Stomach (tissue), 19 donors: ENCODE measurements at places on chromosomes 5 and 9. TPM values are rescaled to one million over a fixed set of nuclear protein-coding genes. Genes with fewer than 3 reads are reported as not detected.

DNA sequence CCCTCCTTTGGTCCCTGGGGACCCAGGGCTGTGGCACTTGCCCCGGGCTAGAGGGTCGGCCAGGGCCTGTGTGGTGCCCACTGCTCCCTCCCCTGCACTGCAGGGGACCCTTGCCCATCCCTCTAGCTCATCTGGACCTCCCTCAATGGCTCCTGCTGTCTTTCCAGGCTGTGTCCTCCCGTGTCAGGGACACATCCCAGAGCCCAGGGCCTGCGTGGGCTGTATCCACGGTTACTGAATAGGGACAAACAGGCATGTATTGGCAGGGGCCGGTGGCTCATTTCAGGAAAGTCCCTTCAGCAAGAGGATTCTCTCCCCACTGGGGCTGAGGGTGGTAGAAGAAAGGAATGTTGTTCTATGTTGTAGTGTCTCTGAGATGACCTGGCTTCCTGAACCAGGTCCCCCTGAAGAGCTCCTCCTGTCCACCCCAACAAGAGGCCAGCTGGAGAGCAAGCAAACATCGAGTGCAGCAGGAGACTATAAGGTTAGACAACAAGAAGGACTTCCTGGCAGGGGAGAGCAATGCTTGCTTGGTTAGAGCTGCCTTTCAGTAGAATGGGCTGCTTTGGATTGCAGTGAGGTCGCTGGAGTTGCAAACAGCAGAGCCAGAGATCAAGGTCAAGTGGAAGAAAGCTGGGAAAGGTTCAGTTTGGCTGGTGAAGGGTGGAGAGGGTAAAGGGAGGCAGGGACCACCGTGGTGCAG, 1.0 kb upstream of the CRB2 start:
- DNase-seq = no peak

GRCh38 chr5:150224483-150225027, 34.7 kb downstream of the SLC6A7 start:
- no peak for DNase-seq

- DNase-seq = no peak
Observed at GRCh38 chr9:137765536-137765935, 112.0 kb upstream of the CACNA1B start.

GRCh38 chr9:4859035-4859434, 66.3 kb downstream of the RCL1 start:
- DNase-seq = no peak

GRCh38 chr5:20610681-20611080, 622.7 kb upstream of the CDH18 start:
- peak; percentile 56 for DNase-seq

DNA sequence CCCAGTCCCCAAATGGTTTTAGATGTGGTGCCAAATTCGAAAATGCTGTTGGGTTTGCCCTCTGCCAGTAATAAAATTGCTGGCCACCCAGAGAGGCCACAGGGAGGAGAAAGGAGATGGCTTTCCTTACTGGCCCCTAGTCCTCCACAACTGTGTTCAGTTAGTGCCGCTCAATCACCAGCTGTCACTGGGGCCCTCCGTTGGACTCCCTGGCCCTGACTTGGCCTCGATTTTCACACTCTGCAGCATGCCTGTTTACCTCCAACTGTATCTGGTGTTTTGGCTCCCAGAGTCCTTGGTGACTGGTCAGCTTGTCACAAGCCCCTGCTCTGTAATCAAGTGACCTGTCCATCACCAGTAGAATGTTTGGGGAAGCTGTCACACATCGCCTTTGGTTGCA, 97.8 kb downstream of the PAPPA start:
- DNase-seq = no peak

DNA sequence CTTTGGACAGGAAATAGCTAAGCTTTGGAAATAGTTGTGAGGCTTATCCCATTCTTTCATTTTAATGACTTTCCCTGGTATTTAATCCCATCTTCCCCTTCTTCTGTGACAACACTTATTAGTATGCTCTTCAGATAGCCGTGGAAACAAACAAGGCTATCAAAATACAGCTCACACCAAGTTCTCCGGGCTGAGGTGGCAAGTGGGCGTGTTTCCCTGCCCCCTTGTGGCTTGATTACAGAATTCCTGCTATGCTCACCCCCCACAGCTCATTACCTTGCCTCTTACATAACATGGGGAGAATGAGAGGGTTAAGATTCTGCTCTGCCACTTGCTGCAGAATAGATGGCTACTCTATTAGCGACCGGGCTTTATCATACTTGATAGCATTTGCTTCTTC, 437.1 kb upstream of the TLE4 start:
- DNase-seq = no peak

GRCh38 chr9:122125509-122126330, 32.6 kb upstream of the TTLL11 start:
- no peak for DNase-seq

DNA sequence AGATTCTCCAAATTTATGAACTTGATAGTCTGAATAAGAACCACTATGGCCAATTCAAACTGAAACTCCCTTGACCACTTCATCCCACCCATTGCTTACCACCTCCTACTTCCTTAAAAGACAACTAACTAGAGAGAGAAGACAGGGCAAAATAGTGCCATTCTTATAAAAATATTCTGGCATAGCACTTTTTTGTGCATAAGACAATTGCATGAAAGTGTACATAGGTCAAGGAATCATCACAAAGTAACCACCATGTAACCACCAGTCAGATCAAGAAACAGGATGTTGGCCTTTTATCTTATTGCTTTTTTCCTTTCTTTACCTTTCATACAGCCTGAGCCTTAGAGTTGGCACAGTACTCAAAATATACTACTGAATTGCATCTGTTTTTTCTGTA, 8.1 kb upstream of the ARSB start:
- DNase-seq = no peak

DNA sequence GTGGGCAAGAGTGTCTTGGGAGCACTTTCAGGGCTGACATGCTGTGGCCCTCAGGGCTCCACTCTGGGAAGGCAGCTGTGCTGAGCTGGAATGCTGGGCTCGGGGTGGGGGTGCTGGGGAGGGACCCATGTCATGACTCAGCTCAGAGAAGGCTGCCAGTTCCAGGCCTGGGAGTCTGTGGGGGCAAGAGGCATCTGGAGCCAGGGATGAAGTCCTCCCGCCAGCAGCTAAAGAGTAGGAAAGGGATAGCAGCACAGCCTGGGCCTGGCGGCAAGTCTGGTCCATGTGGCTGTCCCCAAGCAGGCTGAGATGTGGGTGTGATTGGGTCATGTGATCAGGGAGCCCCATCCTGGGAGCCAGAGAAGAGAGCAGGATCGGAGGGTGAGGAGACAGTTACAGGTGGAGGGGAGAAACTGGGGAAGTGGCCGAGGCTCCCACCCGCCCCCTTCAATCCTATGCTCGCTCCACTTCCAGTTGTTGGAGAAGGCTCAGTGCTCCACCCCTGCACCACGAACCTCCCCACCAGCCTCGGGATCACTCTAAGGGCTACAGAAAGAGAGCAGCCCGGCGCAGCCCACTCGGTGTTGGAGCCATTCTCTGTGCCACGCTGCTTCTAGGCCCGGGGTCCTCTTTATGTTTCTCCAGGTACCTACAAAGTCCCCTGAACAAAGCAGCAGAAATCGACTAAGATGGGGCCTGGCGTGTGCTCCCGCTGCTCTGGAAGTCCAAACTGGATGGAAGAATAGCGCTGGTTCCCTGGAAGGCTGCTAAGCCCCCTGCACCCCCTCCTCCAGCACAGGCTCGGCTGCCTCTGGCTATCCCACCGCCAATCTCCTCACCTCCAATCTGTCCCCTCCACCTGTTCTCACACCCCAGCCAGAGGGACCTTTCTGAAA, 12.0 kb downstream of the PDGFRB start:
- no peak for DNase-seq

- no peak for DNase-seq
Observed at GRCh38 chr9:31323726-31324444, 1060.6 kb upstream of the ACO1 start.

DNA sequence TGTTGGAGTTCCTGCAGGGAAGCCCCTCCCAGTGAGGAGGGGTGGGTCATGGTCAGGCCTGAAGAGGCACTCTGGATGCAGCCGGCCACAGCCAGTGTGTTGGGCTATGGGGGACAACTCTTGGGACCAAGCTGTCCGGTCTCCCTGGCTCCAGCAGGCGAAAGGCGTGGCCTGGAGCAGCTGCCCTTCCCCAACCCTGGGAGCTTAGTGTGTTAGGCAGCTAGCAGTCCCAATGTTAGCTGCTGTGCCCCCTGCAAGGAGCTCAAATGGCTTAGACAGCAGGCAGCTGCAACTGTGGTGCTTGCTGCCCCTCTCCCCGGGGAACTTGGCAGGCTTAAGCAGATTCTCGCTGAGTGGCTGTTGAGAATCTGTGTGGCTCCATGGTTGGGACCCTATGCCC, 67.5 kb upstream of the ACTBL2 start:
- DNase-seq = no peak

DNA sequence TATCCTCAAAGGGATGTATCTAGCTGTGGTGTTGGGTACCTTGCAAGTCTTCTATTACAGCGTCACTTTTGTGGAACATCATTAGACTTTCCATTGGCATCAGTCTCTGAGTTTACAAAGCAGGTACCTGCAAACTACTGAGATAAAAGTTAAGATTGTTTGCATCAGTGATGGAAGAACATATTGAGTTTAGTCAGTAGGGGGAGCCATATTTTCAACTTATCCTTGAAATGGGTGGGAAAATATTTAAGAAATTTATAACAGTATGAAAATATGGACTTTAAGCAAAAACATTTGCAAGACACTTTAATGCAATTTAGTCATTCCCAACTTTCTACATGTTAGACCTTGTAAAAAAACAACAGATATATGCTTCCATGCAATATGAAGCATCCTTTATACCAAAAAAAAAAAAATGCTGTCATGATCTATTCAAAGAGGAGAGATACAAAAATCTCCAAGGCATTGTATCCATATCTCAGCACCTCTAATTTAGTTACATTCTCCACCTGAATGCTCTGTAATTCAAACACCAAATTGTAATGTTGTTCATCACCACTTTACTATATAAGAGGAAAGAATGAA, 98.6 kb upstream of the ADAMTS19 start:
- no peak for DNase-seq

- DNase-seq = no peak
Observed at GRCh38 chr5:92504346-92504745, 1076.7 kb downstream of the NR2F1-AS1 start.

DNA sequence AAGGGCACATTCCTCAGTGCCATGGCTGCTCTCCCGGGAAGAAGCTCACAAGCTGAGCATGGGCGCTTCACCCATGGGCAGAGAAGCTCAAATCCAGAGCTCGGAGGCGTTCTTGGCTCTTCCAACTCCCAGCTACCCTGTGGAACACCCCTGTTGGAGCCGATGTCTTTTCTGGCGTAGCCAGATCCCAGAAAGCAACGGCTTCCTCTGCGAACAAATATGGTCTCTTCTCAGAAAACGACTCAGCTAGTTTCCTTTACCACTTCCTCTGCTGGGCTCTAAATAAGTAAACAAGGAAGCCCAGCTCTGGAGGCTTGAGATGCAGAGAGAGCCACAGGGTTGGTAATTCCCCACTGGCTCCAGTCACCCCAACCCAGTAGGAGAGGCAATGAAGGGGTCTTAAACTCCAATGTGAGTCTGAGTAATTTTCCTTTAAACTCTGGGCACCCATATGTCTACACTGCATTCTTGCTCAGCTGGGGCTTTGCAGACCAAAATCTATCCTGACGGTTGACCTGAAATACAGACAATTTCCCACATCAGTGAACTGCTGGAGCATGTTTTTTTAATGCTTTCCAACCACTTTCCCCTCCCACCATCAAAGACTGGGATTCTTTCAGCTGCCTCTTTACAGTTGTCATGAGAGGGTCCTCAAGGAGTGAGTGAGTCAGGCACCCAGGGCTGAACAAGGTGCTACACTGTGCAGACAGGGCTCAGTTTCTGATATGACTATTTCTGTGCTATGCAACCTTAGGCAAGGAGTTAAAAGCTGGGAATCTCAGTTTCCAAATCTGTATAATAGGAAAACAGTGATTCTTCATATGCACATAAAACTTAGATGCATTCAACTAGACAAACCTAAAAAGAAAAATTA, at the start of gene LCP2:
TSS of gene LCP2 (minus strand) at position 189 of the 874 bp plus-strand sequence. CDS start at position 23, 166 bp downstream.
- no peak for DNase-seq

- DNase-seq = peak; percentile 53
Observed at GRCh38 chr5:120457839-120458507, 6.1 kb upstream of the PRR16 start.

GRCh38 chr5:55232271-55232984, 980 bp downstream of the CCNO start:
- DNase-seq = peak; percentile 59

DNA sequence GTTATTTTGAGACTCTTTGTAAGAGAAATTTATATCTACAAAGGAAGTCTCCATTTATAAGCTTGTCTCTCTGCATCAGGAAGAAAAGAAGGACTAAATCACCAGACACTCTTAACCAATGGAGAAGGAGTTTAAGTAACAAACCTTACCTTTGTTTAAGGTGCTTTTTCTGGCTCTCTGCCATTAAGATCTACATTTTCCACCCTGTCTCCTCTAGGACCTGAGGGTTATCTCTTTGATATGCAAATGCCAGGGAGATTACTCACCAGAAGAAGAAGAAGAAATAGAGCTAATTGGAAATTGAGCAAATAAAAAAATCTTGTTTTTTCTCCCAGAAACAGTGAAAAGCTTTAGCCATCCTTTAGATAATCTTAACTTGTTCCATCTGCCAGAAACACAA, 60.9 kb downstream of the CDKN2A start:
- DNase-seq = no peak

DNA sequence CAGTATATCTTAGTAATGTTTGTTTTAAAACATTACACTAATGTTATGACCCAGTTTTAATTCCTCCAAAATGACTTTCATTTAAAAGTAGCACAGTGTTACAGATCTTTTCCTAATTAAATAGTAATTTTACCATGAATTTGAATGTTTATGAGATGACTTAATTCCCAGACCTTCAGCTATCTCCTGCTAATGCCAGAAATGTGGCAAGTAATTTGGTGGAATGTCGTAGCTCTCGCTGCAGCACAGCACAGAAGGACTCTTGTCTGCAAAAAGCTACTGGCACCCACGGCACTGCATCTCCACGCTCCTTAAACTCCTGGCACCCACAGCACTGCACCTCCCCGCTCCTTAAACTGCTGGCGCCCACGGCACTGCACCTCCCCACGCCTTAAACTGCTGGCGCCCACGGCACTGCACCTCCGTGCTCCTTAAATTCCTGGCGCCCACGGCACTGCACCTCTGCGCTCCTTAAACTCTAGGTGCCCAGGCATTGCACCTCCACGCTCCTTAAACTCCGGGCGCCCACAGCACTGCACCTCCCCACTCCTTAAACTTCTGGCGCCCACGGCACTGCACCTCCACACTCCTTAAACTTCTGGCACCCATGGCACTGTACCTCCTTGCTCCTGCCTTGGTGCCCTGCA, 163.1 kb downstream of the CDK5RAP2 start:
- no peak for DNase-seq

GRCh38 chr5:16922430-16922829, 13.7 kb downstream of the MYO10 start:
- no peak for DNase-seq

- DNase-seq = no peak
Observed at GRCh38 chr9:123400926-123401503, 45.0 kb downstream of the CRB2 start.

The CTNNA1 gene
- total RNA-seq = 531 TPM

The SEMA5A gene
- total RNA-seq = 1.2 TPM

The MARCHF11 gene
- total RNA-seq = not detected

The PCDHGA12 gene
- 2.4 TPM for total RNA-seq

The STC2 gene
- 2.4 TPM for total RNA-seq

The UTP15 gene
- 106 TPM for total RNA-seq
